Memory B cell (primary cell): ENCODE measurements at places on chromosomes 1 and 21.
A peak's percentile ranks its signal among the peaks of the same experiment; 100 is the strongest.

GRCh38 chr1:207316622-207317391, 4.7 kb upstream of the CD55 start:
- no peak for DNase-seq

DNA sequence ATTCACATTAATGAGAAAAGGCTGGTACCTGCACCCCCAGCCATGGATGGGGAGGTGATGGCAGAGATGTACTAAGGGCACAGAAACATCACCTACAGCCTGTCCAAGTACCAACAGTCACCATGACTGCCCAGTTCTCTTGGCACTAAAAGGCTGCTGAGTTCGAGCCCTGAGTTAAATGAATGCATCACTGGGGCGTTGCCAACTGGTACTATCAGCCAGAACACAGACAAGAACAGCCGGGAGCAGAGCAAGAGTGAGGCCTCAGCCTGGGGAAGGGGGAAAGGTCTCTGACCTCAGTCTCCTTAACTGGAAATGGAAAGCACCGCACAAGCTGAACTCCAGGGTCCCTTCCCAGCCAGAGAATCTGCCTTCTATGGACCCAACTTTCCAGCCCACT, 60.5 kb downstream of the GLIS1 start:
- DNase-seq: no peak

- no peak for DNase-seq
Observed at GRCh38 chr1:167935216-167936067, 1.0 kb upstream of the DCAF6 start.

GRCh38 chr1:223765719-223766340, 53.5 kb downstream of the CAPN2 start:
- no peak for DNase-seq

DNA sequence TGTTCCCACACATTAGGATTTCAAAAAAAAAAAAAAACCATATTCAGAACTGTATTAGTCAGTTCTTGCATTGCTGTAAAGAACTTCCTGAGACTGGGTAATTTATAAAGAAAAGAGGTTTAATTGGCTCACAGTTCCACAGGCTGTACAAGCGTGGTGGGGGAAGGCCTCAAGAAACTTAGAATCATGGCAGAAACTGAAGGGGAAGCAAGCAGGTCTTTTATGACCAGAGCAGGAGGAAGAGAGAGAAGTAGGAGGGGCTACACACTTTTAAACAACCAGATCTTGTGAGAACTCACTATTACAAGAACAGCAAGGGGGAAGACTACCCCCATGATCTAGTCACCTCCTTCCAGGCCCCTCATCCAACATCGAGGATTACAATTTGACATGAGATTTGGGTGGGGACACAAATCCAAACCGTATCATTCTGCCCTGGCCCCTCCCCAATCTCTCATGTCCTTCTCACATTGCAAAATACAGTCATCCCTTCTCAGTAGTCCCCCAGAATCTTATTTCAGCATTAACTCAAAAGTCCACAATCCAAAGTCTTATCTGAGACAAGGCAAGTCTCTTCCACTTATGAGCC, 51.8 kb downstream of the POU2F1 start:
- DNase-seq: no peak

DNA sequence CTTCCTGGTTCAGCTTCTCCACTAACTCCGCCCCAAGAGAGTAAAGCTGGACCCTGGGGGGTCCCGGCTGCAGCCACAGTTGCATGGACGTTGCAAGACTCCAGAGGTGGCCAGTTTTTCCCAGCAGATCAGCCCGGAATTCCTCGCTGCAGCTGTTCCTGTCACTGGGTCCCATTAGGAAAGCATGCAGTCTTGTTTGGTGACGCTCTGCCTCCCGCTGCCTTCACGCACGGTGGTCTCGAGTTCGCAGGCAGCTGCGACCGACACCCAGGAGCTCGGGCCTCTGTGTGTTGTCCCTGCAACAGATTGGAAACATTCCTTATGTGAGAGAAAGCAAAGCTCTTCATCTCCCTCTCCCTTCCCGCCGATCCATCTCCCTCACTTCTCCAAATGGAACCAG, 162.8 kb downstream of the PRDM16 start:
- no peak for DNase-seq

DNA sequence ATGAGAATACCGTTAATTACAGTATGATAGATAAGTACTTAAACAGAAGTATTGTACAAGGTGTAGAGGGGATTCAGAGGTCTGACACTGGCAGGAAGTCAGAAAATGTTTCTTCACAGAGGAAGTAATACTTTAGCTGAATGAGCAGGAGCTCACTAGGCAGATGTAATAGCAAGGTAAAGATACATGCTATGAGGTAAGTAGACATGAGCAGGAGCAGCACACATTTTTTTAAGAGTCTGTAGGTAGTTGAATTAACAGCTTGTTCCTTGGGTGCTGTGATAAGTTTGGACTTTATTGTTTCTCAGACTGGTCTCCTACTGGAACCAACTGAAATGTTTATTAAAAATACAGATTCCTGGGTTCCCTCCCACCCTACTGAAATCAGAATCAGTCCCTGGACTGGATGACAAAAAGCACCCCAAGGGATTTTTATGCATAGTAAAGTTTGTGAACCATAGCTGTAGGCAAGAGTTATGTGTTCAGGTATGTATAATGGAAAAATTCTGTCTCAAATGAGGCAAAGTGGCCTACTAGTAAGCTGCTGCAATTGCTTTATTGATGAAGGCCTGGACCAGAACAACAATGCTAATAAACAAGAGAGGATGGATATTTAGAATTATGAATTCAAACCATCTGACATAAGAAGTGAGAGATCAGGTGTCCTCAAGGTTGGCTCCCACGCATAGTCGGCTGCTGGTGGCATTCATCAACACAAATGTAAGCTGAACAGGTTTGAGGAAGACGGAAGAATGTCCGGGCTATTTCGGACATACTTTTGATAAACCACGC, 902 bp downstream of the AP4B1 start:
- DNase-seq: peak; percentile 34

- DNase-seq: no peak
Observed at GRCh38 chr1:208536212-208536611, 292.0 kb upstream of the PLXNA2 start.

DNA sequence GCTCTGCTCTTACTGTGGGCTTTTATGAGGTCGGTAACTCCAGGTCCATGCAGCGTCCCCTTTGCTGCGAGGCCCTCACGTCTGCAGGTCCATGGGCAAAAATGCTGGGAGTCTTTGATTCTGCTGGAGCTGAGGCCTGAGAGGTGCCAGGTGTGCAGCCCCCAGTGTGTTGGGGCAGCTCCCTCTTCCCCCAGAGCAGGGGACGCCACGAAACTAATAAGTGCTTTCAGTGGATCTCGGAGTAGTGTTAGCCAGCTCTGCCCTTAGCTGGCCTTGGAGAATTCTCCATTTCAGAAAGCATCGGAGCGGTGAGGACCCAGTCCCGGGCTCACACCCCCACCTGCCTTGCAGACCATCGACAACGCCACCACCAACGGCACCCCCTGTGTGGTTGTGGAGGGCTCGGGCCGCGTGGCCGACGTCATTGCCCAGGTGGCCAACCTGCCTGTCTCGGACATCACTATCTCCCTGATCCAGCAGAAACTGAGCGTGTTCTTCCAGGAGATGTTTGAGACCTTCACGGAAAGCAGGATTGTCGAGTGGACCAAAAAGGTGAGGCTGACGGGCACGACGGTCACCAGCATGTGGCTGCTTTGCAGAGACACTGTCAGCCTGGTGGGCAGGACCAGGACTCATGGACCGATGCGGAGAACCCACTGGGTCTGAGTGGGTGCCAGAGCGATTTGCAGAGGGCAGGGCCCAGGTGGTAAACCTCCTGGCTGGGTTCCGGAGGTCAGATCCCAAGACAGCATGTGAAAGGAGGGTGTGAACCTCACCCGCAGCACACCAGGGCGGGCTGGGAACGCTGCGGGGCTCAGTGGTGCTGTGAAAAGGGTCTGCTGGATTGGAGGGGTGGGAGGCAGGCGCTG, 25.5 kb downstream of the TRPM2 start:
- no peak for DNase-seq

DNA sequence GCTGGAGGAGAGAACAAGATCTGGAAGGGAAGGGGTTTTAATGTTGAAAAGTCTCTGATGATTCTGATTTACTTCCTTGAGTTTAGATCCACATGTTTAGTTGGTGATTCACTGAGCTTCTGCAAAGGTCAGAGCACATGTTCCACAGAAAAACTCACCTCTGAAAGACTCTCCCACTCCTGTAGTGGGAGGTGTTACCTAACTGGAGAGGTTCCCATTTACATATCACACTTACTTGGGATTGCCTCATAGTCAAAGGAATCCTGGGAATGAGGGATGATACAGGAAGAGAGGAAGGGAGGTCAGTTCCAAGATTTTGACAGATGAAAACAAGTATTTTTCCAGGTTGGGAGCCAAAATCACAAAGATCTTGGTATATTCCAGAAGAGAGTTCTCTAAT, 2.7 kb upstream of the NTNG1 start:
- no peak for DNase-seq

DNA sequence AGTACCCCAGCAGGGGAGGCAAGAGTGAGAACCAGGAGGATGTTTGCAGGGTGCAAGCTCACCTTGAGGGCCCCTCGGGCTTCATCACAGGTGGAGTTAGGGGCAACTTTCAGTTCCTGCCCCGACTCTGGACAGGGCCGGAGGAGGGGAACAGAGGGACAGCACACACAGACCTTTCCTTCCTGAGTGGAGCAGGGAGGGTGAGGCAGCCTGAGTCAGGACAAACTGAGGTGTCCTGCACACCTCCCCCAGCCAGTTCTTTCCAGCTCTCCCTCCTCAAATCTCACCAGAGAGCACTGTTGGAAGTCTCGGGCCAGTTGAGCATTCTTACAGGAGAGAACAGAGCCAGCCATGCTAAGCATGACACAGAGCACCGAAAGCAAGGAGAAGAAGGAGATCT, 1.5 kb downstream of the ENTREP3 start:
- no peak for DNase-seq

- DNase-seq: no peak
Observed at GRCh38 chr1:184270556-184270955, 116.3 kb upstream of the C1orf21 start.

- DNase-seq: no peak
Observed at GRCh38 chr1:21868941-21869454, 56.9 kb downstream of the LDLRAD2 start.
